ENCODE measurements at places on chromosomes 5 and 9.
A peak's percentile ranks its signal among the peaks of the same experiment; 100 is the strongest.

DNA sequence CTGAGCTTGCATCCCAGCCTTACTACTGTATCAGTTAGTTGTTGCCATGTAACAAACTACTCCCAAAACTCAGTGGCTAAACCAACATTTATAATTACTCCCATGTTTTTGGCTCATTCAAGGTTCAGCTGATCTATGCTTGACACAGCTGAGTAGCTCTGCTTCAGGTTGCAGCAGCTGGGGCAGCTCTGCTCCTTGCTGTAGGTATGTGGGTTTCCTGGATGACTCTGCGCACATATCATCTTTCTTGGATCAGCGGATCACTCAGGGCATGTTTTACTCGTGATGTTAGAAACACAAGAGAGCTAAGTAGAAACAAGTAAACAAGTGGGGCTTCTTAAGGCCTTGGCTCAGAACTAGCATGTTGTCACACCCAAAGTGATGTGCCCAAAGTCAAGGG lies 15.1 kb downstream of the TEK start:
- H3K36me3 ChIP-seq: no peaks in the 10 kb centered on the region
- peaks cover 5% of the 10 kb centered on the region for H3K4me1 ChIP-seq

GRCh38 chr9:129595903-129596540 lies 24.9 kb downstream of the C9orf50 start:
- DNase-seq: no peak
- peaks cover 83% of the 10 kb centered on the region for H3K4me1 ChIP-seq
- peak overlapping the region; percentile 49 for H3K27ac ChIP-seq
- H3K4me3 ChIP-seq: peak overlapping the region; percentile 81
- H3K36me3 ChIP-seq: no peaks in the 10 kb centered on the region

DNA sequence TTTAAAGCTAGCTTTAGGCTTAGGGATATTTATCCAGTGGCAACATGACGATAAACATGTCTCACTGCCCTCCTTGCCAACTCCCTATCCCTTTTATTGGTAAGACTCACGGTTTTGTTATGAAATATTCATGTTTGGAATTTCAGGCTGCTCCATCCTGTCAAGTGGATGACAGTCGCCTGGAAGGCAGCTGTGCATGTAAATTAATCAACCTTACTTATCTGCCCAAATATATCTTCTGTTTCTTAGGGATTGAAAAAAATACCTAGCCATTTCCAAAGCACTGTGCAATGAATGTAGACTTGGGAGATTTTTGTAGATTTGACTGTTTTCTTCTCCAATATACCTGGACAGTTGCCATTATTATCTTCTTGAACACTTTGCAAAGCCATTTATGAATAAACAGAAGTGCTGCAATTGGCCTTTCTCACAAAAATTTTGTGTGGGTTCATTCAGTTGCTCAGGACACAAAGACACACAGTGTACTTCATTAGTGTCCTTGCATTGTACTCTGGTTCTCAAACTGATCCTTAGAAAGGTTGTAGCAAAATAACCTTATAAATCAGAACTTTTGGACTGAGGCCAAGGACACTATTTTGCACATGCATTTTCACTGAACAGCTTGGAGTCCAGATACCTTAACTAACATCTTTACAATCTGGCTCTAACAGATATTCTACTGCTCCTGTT lies 889.4 kb upstream of the SEMA6A start:
- no peak overlapping the region for H3K27ac ChIP-seq
- H3K4me1 ChIP-seq: peaks cover 5% of the 10 kb centered on the region
- no peaks in the 10 kb centered on the region for H3K36me3 ChIP-seq
- no peak overlapping the region for H3K4me3 ChIP-seq

DNA sequence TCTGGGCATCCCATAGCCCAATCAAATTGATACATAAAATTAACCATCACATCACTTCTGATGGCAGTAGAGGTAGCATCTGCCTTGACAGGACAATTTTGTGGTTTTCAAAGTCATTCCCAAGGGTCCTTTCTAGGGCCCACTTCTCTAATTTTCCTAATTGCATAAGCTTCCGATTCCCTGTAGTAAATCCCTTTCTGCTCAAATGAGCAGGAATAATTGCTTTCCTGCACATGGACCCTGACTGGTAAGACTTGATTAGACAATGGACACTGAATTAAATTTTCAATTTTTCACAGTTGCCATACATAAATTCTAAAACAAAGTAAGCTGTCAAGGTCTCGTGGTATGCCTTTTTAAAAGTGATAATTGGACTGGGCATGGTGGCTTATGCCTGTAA lies 22.0 kb upstream of the IL17B start:
- peaks cover 88% of the 10 kb centered on the region for H3K4me1 ChIP-seq
- no peak overlapping the region for H3K4me3 ChIP-seq
- peaks cover 4% of the 10 kb centered on the region for H3K27me3 ChIP-seq
- no peak for DNase-seq
- no peaks in the 10 kb centered on the region for H3K36me3 ChIP-seq
- H3K27ac ChIP-seq: peak overlapping the region; percentile 90

GRCh38 chr9:93893194-93893593 lies 62.0 kb downstream of the BARX1 start:
- no peaks in the 10 kb centered on the region for H3K36me3 ChIP-seq
- no peak overlapping the region for H3K4me3 ChIP-seq
- H3K4me1 ChIP-seq: no peaks in the 10 kb centered on the region
- H3K27me3 ChIP-seq: peaks cover 36% of the 10 kb centered on the region

DNA sequence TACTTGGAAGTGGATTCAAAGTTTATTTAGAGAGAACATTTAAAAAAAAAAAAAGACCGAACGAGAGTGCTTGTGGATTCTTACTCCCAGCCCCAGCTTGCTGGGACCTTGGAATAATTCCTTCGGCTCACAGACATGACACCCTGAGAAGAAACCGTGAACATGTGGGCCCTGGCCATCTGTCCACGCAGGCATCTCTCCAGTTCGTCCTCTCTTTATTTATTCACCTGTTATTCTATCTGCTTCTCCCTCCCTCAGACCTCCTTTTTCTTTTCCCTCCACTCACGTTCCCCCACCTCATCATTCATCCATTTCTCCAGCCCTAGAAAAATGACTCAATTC lies 93.7 kb upstream of the PHYKPL start:
- H3K4me3 ChIP-seq: peak overlapping the region; percentile 18
- no peak for DNase-seq
- H3K27me3 ChIP-seq: peaks cover 14% of the 10 kb centered on the region
- peak overlapping the region; percentile 60 for H3K27ac ChIP-seq
- H3K36me3 ChIP-seq: no peaks in the 10 kb centered on the region
- H3K4me1 ChIP-seq: peaks cover 78% of the 10 kb centered on the region
